LHCN-M2 (cell line): ENCODE measurements at places on chromosomes 2 and 18. TPM values are rescaled to one million over a fixed set of nuclear protein-coding genes. Genes with fewer than 3 reads are reported as not detected.

GRCh38 chr2:74474899-74475298 is 2.4 kb upstream of the MRPL53 start:
- no peak for DNase-seq

CDK5R2 gene
- total RNA-seq, result 0.17 and 0.38 TPM in 2 replicates

- DNase-seq, result no peak
Measured at GRCh38 chr2:74373985-74374384, 6.1 kb downstream of the DCTN1 start.

GRCh38 chr2:181264001-181264400 is 193.2 kb upstream of the ITGA4 start:
- no peak for DNase-seq

GRCh38 chr2:12060886-12061285 is 314.5 kb downstream of the LPIN1 start:
- DNase-seq, result no peak

DNA sequence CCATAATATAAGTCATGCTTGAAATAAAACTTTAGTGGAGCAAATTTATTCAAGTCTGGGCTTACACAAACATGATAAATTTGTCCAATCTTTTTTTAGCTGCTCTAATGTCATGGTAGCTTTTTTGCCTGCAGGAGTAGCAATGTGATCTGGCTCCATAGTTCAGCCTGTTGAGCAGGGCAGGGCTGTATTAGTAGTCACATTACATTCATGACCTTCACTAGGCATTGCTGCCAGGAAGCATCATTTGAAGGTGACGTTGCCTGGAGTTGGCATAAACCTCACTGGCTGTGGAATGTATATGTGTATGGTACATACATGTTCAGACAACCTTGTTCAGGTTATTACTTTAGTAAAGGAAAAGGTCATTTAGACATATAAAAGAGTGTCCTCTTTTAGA is 76.6 kb downstream of the CCDC85A start:
- DNase-seq, result no peak

ERBB4 gene
- total RNA-seq, result not detected in 2 replicates

GRCh38 chr2:158184556-158185343 is 83.1 kb downstream of the UPP2 start:
- DNase-seq, result no peak

DNA sequence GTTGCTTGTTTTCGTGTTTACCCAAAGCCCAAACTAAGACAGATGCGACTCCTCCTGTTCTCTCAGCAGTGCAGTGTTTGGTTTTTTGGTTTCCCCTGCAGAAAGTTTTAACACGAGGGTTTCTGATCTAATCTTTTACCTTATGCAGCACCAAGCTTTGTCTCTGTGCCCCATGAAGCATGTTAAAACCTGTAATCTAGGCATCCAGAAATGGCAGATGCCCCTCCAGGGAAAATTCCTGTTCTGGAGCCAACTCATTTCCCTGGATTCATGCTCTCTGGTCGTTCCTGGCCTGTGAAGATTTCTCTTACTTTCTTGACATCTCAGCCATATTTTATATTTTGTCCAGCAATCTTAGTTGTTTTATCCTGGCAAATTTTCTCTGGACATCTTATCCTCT is 91.5 kb downstream of the LTBP1 start:
- DNase-seq, result no peak

- peak; percentile 3 for DNase-seq
Measured at GRCh38 chr18:35938158-35938557, 34.3 kb upstream of the RMP24 start.

- peak; percentile 58 for DNase-seq
Measured at GRCh38 chr2:190023860-190024259, 38.7 kb downstream of the MSTN start.

WNT6 gene
- total RNA-seq, result 0.23 TPM in 1 of 2 replicates, not detected in the other

DNA sequence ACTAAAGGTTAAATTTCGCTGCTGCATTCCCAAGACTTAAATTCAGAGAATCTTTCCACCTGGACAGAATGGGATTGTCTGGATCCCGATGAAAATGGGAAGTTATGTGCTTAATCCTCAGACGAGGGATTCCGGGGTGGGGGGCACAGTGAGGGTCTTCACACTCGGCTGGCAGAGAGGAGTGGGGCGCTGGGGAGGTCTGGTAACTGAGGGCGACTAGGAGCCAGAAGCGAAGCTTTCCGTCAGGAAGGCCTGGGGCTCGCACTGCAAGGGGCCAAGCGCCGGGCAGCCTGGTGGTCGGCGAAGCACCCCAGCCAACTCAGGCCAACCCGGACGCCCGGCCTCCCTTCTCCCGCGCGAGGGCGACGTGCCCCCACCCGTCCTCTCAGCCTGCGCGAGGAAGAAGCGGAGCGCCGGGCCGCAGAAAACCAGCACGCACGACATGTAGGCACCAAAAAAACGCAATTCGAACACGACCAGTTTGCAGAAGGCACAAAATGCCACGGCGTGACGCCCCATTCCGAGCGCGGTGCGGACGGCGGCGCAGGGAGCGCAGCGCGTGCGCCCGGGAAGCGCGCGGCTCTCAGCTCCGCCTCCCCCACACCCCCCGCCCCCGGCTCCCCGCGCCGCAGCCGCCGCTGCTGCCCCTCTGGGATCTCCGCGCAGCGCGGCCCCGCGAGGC is 188.1 kb downstream of the ZEB2 start:
- DNase-seq, result no peak

GRCh38 chr18:56240405-56240804 is 398.0 kb downstream of the TXNL1 start:
- DNase-seq, result no peak

DNA sequence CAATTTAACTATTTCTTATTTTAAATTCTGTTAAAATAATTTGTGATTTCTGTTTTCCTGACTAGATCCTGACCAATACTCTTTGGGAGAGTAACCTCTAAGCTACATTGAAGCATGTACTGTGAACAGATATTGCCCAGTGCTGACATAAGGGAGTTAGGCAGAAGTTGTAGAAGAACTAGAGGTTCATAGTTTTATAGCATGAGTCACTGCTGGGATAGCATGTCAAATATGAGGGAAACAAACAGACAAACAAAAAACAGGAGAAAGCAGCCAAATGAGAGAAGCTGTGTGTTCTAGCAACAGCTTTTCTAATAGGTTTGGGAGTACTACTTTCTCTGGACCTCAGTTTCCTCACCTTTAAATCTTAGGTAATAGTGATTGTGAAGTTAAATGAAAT is 72.4 kb downstream of the CERS6 start:
- peak; percentile 61 for DNase-seq

GALNT5 gene
- 70.6 and 71.7 TPM in 2 replicates for total RNA-seq

GRCh38 chr2:220296174-220296573 is 668.7 kb downstream of the SLC4A3 start:
- DNase-seq, result no peak

DNA sequence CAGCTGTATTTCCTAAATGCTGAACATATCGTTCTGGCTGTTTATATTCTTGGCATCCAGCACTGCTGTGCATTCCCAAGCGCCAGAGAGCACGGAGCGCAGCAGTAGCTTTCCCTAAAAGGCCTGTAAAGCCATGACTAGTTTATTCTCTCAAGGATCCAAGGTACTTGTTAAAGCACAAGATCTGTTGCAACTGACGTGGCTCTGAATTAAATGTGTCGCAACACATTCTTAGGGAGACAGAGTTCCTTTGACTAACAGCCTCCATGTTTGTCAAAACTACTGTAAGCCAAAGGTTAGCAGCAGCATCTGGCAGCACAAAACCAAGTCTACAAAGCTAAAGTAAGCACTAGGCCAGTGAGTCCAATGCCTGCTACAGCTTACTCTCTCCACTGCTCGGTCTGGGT is 188.6 kb upstream of the FN1 start:
- peak; percentile 82 for DNase-seq
